ENCODE measurements at places on chromosomes 5 and 9.

GRCh38 chr9:124868511-124869465, 6.9 kb downstream of the ARPC5L start:
- peak; percentile 68 for DNase-seq

DNA sequence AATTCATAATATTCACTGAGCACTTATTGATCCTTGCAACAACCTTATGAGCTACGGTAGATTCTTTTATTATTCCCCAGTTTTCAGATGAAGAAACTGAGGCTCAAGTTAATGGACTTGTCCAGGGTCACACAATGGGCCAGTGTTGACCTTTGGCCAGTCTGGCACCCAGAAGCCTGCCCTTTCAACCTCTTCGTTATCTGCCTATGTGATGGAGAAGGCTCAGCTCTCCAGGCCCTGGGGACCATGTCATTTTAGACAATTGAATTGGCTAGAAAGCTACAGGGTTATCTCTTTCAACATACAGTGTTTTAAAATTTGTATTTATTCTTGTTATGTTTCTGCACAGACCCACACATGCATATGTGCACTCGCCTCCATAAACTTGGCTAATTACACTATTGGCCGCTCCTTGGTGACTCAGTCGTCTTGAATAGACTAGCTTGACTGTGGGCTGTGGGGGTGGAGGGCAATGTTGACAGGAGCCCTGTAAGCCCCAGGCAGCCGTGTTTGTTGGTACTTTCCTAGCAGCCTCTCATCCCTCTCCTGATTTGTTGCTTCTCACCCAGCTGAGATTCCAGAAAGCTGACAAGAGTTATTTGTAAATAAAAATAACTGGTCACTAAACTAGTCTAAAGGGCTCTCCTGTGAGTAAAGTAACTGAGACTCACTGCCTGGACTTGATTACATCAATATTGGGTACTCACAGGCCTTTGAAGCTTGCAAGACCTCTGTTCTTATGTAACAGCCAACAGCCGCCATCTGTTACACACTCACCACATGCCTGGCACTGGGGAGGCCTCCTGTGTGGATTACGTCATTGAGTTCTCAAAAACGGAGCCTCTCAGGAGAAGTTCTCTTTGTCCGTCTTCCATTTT, 8.5 kb upstream of the ANGPTL2 start:
- DNase-seq = peak; percentile 83

GRCh38 chr5:176541338-176542134, 4.3 kb upstream of the RNF44 start:
- no peak for DNase-seq

GRCh38 chr9:138011951-138012500, 134.4 kb downstream of the CACNA1B start:
- DNase-seq = no peak

DNA sequence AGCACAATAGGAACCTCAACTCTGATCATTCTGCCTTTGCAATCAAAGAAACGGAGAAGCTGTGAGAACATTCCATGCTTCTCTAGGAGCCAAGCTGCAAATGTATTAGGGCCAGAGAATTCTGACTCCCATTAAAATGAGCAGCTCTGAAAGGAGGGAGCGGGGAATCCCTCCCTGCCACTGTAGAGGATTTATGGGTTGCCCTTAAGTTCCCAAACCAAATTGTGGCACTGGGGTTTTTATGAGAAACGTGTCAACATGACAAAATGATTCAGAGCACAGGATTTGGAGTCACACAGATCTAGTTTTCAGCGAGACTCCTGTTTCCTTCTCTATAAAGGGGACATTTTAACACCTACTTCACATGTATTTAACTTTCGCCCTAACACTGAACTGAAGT, 1.8 kb downstream of the IL6ST start:
- no peak for DNase-seq

DNA sequence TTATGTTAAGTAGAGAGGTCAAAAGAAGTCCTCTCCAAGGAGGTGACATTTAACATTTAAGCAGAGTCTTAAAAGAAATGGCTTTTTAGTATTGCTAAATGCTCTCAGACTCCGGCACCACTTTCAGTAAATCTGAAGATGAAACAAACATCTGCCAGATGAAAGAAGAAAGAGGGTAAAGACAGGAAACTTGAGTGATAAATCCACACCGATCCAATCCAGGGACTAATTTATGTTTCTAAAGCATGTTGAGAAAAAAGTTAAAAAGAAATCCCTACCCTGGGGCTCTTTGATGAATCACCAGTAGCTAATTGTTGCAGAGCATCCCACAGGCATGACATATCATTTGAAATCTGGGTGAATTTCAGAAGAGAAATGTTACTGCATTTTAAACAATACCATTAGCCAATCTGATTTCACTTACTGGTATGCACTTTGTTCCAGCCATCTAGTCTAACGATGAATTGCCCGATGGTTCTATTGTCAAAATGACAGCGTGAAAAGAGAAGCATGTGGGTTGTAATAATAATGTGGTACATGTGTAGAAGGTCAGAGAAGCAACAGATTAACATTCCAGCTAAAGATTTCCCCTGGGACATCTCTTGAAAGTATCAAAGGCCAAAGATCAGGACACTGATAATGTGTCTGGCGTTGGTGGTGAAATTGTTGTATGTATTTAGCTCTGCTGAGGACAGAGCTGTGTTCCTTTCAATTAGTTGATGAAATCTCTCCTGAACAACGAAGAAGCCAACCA, 485.7 kb downstream of the CSNK1G3 start:
- DNase-seq = no peak

DNA sequence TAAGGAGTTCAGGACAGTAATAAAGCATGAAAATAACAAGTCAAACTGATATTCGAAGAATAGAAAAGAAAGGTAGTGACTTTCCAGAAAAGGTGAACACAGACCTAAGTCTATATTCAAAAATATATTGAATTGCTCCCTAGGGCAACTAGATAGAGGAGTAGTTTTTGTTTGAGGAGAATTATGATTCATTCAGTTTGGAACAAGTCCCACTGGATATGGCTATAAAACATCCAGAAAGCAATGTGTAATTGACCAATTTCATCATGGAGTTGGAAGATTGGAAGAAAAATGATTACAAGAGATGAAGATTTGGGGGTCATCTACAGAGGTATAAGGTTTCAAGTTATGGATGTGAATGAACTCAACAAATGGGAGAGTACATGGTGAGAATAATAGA, 117.5 kb upstream of the ZNF462 start:
- DNase-seq = no peak

- no peak for DNase-seq
Measured at GRCh38 chr9:125580701-125581286, 126.2 kb downstream of the MAPKAP1 start.

DNA sequence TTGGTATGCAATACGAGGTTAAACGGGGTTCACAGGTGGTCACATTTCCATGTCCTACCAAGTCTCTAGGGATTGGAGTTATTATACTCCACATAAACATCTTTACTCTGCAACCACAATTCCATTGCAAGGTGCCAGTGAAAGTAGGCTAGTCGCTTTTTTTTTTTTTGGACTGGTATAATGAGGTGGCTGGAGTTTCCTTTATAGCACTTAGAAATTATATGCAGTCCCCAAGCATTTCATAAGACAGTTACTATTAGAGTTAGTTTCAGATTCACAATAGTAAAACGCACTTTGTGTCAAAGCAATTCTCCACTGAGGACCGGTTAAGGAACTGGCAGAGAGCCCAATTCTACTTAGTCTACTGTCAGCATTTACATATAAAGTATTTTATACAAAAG, 1.4 kb downstream of the MEF2C start:
- peak; percentile 31 for DNase-seq

- peak; percentile 91 for DNase-seq
Measured at GRCh38 chr9:111961009-111961408, 64.4 kb downstream of the UGCG start.

DNA sequence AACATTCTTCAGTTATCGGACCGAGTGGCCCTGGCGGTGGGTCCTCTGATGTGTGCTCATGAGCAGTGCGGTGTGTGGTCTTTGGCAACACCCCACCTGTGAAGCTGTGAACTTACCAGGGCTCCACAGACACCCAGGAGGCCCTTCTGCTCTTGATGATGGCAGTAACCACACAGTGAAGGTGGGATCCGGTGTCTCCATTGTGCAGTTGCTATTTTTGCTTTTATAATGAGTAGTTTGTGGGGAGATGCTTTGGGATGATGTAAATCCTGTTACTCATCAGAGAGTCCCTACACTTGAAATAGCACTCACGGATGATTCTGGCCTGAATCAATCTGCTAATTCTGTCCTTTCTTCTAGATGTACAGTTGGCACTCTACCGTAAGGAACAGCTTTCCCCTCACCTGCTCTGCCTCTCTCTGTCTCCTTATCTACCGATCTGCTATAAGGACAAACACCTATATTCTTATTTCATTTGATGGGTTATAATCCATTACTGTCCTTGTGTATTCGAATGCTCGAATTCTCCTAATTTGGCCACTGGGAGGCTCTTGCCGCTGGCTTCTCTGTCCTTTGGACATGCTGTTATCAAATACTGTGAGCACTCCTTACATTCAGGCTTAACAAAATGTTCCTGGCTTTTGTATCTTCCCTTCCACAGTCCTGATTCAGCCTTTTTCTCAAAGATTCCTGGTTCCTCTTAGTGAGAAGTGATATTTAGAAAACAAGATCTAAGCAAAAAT, 20.2 kb downstream of the ATPSCKMT start:
- no peak for DNase-seq

DNA sequence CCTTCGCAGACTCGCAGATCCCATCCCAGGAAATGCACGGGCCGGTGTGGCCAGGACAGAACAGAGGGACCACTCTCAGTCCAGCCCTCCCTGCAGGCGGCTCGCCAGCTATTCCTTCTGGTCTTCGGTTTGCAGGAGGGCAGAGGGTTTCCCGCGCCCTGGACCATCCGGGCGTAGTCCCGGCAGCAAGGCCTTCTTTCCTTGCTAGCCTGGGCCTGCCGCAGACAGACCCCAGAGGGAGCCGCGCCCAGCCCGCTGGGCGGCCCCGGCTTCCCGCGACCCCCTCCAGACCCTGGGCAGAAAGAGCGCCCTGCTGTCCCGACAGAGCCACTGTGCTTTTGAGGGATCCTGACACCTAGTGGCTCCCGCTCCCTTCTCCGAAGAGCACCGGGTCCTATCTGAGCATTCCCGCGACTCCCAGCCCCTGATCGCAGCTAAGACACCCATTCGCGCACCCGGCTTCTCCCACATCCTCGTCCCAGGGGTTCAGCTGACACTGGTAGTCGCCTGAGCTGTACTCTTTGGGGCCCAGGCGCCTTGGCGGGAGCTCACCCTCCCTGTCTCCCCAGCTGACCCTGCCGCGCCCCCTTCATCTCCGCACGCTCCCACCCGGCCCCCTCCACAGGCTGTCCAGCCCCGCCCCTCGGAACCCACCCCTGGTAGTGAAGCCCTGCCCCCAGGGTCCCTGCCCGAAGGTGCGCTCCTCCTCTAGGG, 1.1 kb downstream of the CFAP90 start:
- no peak for DNase-seq
